ENCODE measurements at places on chromosomes 6 and 20.
A peak's percentile ranks its signal among the peaks of the same experiment; 100 is the strongest.

- peak; percentile 91 for DNase-seq
Measured at GRCh38 chr6:93419304-93420162, at the start of gene EPHA7. TSS of gene EPHA7 (minus strand) at chr6:93419559. CDS start at chr6:93419341, 218 bp downstream.

GRCh38 chr6:154170106-154170505, 131.1 kb downstream of the OPRM1 start:
- no peak for DNase-seq

DNA sequence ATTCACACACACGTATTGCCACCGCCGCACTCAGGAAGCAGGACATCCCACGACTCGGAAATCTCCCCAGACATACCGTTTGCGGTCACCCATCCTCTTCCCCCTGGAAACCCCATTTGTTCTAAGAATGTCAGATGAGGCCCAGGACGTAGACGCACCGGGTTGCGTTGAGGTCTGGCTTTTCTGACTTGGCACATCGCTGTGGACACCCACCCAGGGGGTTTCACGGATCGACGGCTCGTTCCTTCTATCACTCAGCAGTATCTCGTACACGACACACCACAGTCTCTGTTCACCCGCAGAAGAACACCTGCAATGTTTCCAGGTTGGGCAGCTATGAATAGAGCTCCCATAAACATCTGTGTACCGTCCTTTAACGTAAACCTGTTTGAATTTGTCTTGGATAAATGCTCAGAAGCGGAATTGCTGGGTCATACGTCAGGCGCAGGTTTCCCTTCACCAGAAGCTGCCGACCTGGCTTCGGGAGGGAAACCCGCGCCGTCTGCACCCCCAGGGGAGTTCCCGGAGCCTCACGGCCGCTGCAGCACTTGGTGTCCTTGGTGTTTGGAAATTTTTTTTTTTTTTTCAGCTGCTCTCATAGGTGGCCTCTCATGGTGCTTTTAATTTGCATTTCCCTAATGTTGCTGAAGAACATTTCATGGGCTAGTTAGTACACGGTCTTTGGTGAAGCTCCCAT, 9.3 kb upstream of the EEF1A2 start:
- DNase-seq = no peak

DNA sequence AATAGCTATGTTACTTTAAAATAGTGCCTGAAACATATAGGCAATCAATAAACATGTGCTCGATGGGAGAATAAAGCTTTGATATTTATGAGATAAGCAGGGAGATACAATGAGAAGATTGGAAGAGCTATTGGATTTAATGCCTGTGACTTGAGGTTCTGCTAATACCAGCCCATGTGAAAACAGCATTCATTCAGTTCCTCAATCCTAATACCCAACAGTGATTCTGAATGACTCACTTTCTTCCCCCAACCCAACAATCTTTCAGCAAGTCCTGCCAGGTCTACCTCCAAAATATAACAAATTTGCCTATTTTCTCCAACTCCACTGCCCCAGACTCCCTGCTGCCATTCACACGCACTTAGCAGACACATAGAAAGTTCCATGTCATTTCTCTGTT, 26.6 kb upstream of the KLHL31 start:
- no peak for DNase-seq

GRCh38 chr6:170403451-170403850, 96.9 kb downstream of the FAM120B start:
- no peak for DNase-seq

DNA sequence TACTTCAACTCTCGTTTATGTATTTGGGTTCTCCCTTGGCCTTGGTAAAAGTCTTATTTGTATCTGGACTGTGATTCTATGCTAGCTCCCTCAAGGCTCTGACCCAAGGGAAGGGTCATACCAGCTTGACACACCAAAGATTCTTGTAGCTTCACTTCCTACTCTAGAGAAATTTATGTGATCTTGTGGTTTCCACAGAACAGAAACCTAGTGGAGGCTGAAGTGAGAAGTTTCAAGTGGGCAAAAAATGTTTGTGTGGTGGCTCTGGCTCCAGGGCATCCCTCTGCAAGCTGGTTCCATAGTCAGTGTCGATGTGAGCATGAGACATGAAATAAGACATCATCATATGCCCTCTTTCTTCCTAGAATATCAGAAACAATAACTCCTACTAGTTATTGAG, 48.1 kb upstream of the TNFRSF21 start:
- DNase-seq = no peak

DNA sequence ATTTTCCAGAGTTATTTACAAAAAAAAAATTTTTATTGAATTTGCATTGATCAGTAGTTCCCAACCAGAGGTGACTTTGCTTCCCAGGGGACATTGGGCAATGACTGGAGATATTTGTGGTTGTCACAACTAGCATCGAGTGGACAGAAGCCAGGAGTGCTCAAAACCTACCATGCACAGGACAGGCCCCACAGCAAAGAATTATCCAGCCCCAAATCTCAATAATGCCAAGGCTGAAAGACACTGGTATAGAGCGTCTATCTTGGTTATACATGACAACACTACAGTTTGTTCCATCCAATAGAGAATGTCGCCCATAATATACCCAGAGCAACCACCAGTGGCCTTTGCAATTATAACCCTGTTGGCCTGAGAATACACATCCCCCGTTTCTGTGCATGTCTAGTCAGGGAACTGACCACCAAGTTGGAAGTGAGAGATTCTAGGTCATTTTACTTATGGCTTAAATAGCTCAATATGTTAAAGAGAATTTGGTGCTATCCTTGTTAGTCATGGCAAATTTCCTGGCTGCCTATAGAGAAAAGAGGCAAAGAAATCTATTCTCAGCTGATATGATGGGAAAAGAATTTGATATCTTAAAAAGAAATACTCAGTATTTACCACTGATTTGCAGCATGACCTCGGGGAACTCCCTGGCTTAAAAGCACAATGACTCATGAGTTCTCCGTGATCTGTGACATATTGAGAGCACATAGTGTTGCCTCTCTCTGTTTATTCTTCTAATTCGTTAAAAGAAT, 76.0 kb upstream of the ADTRP start:
- DNase-seq = no peak

- DNase-seq = no peak
Measured at GRCh38 chr20:15842872-15843271, 730.4 kb downstream of the KIF16B start.

DNA sequence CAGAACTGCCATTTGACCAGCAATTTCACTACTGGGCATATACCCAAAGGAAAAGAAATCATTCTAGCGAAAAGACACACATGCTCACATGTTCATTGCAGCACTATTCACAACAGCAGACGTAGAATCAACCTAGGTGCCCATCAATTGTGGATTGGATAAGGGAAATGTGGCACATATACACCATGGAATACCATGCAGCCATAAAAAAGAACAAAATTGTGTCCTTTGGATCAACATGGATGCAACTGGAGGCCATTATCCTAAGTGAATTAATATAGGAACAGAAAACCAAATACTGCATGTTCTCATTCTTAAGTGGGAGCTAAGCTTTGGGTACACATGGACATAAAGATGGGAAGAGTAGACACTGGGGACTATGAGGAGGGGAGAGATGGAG, 16.1 kb downstream of the RAET1E start:
- no peak for DNase-seq

GRCh38 chr20:59084041-59084850, 41.7 kb upstream of the PRELID3B start:
- DNase-seq = no peak

- DNase-seq = no peak
Measured at GRCh38 chr6:117280922-117281321, 15.6 kb downstream of the VGLL2 start.

- DNase-seq = no peak
Measured at GRCh38 chr6:138647006-138647405, 126.6 kb upstream of the CCDC28A start.

GRCh38 chr6:73394577-73395354, at the start of gene DDX43:
TSS of gene DDX43 (plus strand) at chr6:73394828. CDS start at chr6:73394906, 78 bp downstream.
- peak; percentile 23 for DNase-seq

GRCh38 chr6:1679031-1679687, 69.4 kb downstream of the FOXC1 start:
- DNase-seq = peak; percentile 22

DNA sequence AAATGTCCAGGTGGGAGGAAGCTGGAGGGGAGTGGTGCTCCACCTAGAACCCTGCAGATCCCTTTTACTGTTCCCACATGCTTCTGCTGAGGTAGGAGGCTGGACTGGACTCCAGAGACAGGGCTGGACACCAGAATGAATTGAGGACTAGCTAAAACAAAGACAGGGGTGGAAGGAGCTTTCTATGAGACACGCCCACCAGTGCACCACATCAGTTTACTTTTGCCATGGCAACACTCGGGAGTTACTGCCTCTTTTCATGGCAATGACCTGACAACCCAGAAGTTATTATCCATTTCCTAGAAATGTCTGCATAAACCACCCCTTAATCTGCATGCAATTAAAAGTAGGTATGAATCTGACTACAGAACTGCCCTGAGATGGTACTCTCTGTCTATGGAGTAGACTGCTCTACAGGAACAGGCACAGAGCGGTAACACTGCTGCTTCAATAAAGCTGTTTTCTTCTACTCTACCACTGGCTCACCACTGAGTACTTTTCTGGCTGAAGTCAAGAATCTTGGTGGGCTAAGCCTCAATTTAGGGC, 211.7 kb downstream of the TFAP2C start:
- DNase-seq = no peak

DNA sequence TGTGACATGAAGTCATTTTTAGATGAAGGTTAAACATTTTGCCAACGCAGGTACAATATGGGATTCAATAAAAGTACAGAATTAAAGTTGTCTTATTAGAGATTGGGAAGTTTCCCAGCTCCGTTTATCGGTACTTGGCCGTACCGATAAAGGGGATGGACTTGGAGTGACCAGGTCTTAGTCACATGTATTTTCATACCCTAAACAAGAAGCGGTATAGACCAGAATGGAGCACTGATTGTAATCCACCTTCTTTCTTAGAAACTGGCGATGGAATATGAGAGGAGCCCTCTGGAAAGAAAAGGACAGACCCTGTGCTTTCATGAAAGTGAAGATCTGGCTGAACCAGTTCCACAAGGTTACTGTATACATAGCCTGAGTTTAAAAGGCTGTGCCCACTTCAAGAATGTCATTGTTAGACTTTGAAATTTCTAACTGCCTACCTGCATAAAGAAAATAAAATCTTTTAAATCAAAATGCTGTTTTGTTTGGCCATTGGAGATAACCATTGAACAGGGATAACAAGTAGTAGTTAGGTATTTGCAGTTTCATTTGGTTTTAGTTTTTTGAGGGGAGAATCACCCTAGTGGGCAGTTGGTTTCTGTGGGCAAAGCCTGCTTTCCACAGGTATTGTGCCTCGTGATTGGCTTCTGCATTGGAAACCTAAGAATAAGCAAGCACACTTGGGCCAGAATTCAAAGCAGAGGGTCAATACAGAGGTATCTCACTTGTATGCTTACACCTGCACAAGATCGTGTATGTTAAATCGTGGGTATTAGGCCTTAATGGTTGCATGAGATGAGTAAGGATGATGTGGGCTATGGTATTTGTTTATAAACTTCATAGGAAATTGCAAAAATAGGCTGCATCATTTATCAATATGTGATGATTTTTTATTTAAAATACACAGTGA, 11.2 kb upstream of the ZNFX1 start:
- no peak for DNase-seq

- DNase-seq = no peak
Measured at GRCh38 chr20:40282541-40282940, 406.5 kb downstream of the MAFB start.

GRCh38 chr6:27758491-27758890, 153.7 kb downstream of the OR2B2 start:
- DNase-seq = no peak

GRCh38 chr6:33850296-33850695, 46.5 kb upstream of the MLN start:
- DNase-seq = no peak

DNA sequence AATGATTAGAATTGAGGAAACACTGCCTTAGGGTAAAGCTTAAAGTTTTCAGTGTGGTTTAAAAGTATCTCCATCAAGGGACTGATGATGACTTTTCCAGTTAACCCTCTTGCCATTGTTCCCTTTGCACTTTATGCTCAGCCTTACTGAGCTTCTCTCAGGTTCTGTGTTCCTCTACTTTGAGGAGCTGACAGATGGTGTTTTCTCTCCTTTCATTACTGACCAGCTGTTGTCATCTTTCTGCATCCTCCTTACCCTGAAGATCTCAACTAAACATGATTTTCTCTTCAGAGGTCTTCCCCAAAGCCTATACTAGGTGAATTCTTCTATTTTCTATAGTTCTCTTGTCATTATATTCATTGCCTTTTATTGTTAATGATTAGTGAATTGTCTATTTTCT, 475.6 kb upstream of the SYNCRIP start:
- DNase-seq = no peak

GRCh38 chr6:17472653-17473183, 79.3 kb downstream of the CAP2 start:
- no peak for DNase-seq

DNA sequence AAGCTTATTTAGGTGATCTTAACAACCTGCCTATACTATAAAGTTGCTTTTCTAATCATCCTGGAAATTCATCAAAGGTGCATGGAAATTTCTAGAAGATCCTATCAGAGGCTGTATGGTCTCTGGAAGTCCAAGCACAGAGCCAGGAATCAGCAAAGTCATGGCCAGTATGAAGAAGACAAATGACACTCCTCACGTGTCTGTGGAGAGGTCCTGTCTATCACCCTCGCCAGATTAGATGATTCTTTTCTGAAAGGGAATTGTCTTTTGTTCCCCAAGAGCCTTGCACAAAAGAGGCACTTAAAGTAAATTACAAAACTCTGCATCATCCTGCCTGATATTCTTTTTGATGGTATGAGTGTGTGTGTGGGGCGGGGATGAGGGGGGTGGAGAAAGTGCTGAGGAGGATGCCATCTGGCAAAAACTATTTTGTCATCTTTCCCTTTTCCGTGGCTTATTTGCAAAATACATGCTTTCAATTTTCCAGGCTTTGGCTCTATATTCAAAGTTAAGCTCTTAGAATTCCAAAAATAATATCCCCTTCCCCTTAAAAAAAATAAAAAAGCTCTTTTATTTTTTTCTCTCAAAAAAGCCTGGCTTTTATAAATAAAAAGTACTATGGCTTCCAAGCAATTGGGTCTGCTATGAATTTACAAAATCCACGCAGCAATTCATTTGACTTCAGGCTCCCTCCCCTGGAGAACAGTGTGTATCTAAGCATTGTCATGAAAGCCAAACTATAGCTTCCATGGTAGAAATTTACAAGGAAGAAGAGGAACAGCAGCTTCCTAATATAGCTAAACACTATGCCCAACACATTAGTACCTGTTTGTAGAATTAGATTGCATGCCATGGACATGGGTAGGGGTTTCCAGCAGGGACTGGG, 185.2 kb upstream of the ARG1 start:
- DNase-seq = no peak

- no peak for DNase-seq
Measured at GRCh38 chr20:50343125-50343489, 152.5 kb downstream of the CEBPB start.

DNA sequence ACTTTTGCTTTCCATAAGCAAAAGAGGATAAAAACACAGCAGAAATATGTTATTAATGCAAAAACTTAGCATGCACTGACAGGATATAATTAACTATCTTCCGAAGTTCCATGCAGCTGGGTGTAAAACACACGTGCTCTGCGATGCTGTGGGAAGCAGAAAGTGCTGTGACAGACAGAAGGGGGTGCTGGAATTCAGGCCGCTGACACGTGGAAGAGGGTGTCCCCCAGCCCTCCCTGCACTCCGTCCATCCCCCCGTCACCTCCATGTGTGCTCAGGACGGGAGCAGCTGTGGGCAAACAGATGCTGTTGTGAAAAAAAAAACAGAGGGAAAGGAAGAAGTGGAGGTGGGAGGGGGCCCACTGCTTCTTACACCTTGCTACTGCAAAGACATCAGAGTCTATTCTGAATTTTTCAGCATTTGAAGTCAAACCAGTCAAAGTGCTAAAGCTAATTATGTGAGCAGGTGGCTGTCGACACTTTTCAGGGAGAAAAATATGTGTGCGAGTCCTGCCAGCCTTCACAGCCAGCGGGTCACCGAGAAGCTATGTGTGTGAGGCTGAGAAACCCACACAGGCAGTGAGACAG, 175.9 kb upstream of the AFDN start:
- no peak for DNase-seq

All from NCI-H1092 (cell line).